ENCODE measurements at places on chromosomes 1 and 21.
A peak's percentile ranks its signal among the peaks of the same experiment; 100 is the strongest.

DNA sequence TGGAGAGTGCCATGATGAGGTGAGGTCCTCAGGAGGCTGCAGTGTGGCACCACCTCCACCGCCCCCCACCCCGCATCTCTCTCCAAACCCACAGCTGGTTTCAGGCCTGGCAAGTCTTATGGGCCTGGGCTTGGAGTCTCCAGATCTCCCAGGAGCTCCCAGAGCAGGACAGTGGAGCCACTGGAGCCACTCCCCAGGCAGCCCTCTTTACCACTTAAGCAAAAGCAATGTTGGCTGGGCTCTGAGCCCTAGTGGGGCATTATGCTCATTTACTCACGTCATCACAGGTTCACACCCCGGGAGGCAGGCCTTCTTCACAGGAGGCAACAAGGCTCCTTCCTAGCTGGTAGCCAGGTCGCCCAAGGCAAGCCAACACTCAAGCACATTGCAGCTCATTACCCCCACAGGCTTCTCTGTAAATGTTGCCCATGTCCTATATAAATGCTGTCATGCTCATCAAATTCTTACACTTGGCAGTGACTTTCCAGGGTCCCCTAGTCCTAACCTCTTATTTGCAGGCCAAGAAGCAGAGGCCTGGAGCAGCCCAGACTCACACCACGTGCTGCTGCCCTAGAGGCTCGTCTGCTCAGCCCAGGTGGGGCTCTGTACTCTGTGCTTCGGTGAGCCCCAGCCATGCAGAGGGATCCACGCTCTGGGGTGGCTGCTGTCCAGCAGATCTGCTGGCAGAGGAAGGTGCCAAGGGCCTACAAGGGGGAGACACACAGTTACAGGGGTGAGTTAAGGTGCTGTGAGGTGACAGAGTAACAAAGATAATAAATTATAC lies 459.3 kb downstream of the MATN1 start:
- no peak for DNase-seq

GRCh38 chr1:91701472-91701869 lies 184.5 kb downstream of the TGFBR3 start:
- DNase-seq = no peak

GRCh38 chr1:227728059-227728891 lies 6.8 kb downstream of the JMJD4 start:
- DNase-seq = peak; percentile 59

GRCh38 chr21:44419679-44420078 lies 35.6 kb upstream of the LRRC3 start:
- no peak for DNase-seq

DNA sequence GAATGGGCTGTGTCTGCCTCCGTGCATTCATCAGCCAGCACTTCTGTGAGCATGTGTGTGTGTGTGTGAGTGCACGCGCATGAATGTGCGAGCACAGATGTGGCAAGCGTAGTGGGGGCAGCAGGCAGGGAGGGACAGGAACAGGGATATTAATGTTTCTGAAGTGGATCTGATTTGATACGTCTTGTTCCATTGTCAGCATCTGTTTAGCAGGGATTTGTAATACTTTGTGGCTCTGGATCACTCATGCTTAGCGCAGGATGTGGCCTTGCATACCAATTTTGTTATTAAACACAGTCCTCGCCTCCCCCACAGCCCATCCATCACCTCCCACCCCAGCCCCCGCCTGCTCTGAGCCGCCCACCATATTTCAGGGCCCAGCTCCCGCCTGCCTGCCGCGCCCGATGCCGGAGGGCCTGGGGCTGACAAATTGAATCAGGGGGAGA lies 52.4 kb downstream of the TMEM53 start:
- DNase-seq = no peak

GRCh38 chr1:63772201-63772600 lies 1.6 kb upstream of the ROR1 start:
- DNase-seq = no peak

GRCh38 chr21:42939582-42940413 lies 14.4 kb upstream of the ERVH48-1 start:
- no peak for DNase-seq

DNA sequence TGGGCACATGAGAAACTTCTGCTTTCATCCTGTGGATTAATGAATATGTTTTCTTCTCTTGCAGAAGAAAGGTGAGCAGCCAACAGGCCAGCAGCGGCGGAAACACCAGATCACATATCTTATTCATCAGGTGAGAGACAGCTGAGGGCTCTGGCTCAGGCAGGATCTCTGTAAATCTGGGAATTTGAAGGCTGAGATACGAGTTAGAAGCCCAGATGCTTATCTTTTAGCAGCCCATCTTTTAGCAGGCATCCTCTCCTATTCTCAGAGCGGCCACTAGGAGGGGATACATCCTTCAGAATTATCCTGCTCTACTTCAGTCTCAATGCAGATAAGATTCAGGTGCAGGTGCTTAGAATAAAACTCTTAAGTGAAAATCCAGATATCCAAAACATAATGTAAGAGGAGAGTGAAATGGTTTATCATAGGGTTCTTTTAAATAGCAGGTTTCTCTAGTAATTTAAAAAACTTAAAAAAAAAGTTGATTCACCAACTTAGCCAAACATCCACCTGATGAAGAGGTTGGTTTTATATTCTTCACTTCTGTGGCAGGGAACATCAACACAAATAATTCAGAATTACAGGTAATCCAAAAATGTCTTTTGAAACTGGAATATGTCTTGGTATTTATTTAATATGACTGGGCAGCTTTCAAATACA lies 19.3 kb downstream of the SH2D2A start:
- DNase-seq = no peak

DNA sequence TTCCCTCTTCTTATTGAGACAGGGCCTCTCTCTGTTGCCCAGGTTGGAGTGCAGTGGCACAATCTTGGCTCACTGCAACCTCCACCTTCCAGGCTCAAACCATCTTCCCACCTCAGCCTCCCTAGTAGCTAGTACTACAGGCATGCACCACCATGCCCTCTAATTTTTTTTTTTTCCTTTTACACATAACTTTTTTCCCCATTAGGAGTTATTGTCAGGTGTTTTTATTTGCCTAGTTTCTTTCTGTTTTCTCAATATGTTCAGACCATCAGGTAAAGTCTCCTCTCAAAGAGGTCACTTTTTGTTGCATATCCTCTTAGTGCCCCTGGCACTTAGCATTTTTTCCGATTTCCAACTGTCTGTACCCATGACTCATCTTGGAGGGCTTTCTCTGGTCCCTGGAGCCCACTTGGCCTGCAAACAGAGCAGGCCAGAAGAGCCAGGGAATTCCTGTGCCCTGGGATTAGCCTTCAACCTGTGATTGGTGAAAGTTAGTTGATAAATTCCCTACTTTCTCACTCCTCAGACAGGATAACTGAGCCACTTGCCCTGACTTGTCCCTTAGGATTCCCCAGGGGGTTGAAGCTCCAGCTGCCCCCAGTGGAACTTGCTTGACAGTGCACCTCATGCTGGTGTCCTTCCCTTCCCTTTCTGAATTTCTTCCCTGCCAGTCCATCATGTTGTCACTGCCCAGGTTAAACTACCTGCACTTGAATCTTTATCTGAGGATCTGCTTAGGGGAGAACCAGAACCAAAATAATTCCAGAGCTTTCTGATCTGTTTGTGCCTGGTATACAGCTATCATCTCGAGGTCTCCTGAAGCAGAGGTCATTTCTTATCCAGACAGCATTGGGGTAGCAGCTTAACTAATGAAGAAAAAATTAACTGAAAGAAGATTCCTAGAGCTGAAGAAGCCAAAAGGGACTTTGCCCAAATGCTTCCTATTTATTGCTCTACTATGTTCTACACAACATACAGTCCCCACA lies 2.4 kb downstream of the NTPCR start:
- no peak for DNase-seq

GRCh38 chr1:180156201-180156600 lies 1.5 kb downstream of the QSOX1 start:
- DNase-seq = no peak

DNA sequence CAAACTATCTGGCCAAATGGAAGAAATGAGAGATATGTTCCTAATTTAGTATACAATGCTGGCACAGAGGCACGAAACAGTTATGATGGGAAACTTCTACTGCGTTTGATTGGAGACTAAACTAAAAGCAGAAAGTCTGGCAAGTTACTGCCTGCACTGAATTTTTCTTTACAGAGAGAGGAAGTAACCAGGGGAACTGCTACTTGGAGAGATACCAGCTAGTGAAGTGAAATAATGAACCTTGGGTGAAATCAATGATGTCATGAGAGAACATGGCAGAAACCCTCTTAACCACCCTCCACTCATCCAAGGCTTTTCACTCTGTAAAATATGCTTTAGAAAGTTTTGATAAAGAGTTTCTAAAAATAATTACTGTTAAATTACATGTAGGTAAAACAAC lies 29.3 kb downstream of the NIBAN1 start:
- DNase-seq = no peak

DNA sequence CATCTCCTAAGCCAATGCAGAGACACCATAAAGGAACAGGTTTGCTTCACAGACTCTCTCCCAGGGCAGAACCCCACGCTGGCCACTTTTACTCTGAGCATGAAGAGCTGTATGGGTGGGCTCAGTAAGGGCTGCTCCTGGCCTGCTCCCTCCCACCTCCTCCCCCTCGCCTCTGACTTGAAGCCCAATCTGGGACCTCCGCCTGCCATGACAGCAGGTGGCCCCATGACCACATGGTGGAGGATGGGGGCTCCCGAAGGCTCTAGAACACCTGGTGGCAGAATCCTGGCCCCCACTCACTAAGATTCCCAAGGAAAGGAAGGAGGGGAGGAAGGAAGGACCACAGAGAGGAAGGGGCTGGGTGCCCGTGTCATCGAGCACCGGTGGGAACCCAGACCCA lies 23.7 kb downstream of the CASZ1 start:
- DNase-seq = no peak

DNA sequence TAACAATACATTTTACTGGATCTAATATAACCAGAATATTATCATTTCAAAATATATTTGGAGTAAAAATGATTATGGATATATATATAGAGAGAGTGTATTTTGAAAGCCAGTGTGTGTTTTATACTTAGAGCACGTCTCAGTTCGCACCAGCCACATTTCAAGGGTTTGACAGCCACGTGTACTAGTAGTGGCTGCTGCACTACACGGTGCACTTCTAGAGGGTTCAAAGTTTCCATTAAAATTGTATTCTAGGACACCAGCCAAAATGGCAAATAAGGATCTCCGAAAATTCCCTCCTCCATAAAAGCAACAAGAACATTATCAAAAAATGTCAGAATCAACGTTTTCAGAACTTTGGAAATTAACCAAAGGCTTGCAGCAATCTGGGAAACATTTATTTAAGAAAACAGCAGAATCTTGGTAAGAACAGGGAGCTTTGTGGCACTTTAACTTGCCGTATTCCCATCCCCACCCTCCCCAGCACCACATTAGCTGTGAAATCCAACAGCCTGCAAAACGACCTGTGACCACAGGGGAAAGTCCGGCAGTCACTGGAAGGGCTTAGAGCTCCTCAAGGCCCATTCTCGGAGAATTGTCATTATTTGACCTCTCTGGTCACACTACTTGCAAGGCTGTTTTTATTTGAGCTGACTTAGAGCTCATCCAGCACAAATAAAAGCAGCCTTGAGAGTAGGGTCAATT lies 33.5 kb upstream of the MRPS6 start:
- no peak for DNase-seq

DNA sequence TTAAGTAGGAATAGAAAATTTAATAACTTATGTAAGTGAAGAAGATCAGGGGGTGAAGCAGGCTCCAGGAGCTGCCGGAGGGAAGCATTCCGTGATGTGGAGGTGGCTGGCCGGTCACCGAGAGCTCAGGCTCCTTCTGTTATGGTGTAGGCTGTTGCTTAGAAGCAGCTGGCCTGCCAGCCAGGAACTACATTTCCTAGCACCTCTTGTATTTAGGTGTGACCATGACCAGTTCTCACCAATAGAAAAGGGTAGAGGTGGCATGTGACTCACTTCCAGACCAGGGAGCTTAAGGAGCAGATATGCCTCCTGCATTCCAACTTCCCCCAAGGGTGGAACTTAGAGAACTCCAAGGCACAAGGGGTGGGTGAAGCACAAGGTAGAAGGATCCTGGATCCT lies 120.7 kb downstream of the ACTL8 start:
- DNase-seq = no peak

- no peak for DNase-seq
These were observed 278 bp upstream of the KRTAP27-1 start for GRCh38 chr21:30337772-30338171.

- DNase-seq = no peak
These were observed 4.4 kb downstream of the CCN1 start for GRCh38 chr1:85584923-85585322.

- DNase-seq = no peak
These were observed 6.6 kb upstream of the PRRX1 start for GRCh38 chr1:170657275-170657853.

GRCh38 chr21:46168238-46168637 lies 12.9 kb upstream of the FTCD start:
- no peak for DNase-seq

DNA sequence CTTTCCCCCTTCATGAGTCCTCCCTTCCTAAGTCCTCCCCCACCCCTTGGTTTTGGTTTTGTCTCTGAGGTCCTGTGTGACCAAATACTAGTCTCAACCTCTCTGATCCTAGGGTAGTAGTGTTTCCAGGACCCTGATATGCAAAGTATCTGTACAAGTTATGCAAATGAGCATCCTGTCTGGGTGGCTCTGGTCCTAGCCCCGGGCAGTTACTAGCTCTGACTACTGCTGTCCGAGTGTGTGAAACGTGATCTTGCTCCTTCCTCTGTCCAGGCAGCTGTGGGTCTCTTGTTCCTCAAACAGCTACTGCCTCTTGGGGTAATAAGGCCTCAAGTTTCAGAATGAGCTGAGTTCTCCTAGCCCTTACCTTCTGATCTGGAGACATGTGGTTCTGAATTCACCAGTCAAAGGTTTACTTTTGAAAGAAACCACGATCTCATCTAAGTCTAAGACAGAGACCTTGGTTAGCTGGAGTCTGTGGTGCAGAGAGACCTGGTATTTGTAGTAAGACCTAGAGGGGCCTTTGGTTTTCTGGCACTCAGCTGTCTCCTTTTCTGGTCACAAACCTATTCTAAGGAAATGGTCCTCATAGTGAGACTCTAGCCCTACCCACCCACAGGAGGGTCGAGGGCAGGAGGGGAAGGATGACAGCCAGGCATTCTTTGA lies 31.0 kb upstream of the IL19 start:
- no peak for DNase-seq

- no peak for DNase-seq
These were observed 29.4 kb upstream of the MEF2D start for GRCh38 chr1:156530006-156530405.

DNA sequence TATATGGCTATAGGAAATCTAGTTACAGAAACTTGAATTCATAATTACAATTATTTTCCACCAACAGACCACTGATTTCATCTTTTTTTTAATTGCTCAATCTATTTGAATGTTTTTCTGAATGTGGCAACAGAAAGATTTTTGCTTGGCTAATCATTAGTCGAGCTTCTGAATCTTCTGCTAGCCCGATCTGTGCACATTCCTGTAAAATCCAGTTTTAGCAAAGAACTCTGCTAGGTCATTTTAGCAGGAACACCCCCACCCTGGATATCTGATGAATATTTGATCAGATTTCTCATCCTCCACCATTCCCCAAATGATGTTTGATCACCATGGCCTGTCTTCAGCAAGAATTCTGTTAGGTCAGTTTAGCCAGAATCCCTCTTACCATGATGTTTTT lies 176.3 kb downstream of the LEPR start:
- DNase-seq = no peak
